ENCODE measurements at places on chromosomes 13 and 19.
A peak's percentile ranks its signal among the peaks of the same experiment; 100 is the strongest.

DNA sequence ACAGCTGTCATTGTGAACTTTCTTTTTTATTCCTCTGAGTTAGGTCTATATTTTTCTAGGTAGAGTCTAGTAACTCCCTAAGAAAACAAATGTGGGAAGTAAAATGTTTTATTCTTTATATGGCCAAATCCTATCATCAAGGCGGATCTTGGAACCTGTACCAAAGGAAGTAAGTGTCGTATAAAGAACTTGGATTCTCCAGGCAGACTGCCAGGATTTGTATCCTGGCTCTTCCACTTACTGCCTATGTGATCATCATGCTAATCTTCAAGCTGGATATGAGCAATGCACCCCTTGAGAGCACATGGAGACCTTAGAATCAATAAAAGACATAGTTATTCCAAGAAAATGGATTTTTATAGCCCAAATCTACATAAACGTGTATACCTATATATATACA is 286.5 kb downstream of the PCDH17 start:
- no peak for DNase-seq

- no peak for DNase-seq
These were observed 62.4 kb downstream of the AKAP11 start for GRCh38 chr13:42334329-42334706.

DNA sequence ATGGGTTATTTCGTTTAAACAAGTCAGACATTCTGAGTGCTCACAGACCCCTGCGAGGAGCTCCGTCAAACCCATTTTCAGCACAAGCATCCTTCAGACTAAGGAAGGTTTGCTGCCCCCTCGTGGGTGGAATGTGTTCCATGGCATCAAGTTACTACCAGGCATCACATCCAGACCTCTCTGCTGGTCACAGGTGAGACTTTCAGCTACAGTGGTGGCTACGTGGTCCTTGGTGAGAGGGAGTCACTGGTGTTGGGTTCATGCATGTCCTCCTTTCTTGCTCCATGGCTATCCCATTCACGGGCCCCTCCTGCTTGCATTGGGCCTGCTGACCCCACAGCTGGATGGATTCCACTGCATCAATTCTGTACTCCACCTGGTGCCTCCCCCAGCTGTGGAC is 9.1 kb upstream of the LILRB5 start:
- peak; percentile 87 for DNase-seq

GRCh38 chr13:97199451-97199850 is 22.7 kb upstream of the MBNL2 start:
- no peak for DNase-seq

DNA sequence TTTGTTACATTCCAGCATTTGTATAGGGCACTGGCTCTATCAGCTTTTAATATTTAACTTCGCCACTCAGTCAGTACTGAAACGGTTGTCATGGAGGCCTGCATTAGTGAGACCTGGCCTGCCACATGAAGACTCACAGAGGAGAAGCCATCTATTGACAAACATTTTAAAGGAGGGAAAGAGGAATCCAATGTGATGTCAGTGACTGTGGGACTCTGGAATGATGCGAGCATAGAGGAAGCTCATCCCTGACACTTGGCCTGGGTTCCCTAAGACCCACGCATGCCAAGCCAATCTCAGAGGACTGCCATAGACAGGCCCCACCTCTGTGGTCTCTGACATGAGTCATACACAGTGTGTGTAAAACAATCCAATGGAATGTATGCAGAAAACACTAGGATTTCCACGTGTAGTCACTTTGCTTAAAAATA is 7.9 kb upstream of the DPY19L3 start:
- no peak for DNase-seq

DNA sequence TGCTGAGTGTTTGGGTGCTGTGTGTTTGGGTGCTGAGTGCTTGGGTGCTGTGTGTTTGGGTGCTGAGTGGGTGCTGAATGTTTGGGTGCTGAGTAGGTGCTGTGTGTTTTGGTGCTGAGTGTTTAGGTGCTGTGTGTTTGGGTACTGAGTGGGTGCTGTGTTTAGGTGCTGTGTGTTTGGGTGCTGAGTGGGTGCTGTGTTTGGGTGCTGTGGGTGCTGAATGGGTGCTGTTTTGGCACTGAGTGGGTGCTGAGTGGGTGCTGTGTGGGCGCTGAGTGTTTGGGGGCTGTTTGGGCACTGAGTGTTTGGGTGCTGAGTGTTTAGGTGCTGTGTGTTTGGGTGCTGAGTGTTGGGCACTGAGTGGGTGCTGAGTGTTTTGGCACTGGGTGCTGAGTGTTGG is 48.5 kb upstream of the F7 start:
- DNase-seq = no peak

- no peak for DNase-seq
These were observed 50.9 kb downstream of the AKAP11 start for GRCh38 chr13:42322806-42323205.

DNA sequence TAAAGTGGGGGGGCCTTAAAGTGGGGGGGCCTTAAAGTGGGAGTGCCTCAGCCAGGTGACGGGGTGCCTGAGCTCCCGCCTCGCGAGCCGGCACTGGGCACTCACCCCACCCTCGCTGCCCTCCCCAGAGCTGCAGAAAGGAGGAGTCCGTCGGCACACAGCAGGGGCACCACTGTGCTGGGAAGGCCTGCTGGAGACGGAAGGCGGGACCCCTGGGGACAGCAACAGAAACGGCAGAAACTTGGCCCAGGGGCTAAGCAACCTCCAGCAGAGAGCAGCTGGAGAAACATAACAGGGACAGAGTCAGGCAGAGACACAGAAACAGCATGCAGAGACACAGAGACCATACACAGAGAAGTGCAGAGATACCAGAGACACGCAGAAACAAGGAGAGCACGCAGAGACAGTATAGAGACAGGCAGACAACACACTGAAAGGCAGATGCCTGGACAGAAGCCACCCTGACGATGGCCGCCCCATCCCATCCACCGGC is 7.9 kb downstream of the CFD start:
- DNase-seq = no peak

DNA sequence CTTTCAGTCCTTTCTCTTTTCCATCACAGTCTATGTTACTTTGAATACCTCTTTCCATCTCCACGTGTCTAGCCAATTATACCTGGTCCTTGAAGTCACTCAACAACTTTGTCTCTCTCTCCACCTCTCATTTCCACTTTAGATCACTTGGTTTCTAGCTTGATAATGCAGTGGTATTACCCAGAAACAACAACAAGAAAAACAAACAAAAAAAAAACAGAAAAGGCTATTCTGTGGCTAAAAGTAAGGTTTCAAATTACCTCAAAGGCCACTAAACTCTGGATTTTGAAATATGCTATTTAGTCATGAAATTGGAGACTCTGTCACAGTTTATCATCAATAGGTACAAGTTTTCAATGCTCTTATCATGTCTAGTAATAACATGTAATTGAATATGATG is 184.8 kb downstream of the PCDH9 start:
- no peak for DNase-seq
